ENCODE measurements at places on chromosomes 4 and X. TPM values are rescaled to one million over a fixed set of nuclear protein-coding genes. Genes with fewer than 3 reads are reported as not detected.

Gene NR3C2
- polyA plus RNA-seq, result 6.8 TPM

Gene SYN1
- 5.7 TPM for polyA plus RNA-seq

Gene PNCK
- polyA plus RNA-seq, result 128 TPM

Gene FABP2
- 146 TPM for polyA plus RNA-seq

Gene CAMK2D
- 67.7 TPM for polyA plus RNA-seq

DNA sequence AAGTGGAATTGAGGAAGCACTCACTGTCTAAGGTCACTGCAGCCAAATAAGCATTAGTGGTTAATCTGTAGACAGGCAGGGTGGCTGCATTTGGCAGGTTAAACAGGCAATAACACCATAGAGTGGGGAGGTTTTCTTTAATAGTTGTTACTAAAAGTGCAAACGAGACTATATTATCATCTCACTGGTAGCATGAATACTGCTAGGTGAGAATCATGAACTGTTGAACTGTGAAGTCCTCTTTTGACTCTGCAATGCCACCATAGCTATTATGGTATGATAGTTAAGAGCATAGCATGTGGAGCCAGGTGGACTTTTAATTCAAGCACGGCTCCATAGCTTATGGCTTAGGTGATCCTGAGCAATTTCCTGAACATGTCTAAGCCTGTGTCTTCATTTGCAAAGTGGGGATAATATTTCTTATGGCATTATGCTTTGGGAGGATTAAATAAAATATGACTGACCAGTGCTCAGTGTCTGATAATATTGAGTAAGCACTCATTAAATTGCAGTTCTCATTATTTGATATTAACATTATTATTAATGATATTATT is 235.6 kb upstream of the HHIP start:
- H3K27me3 ChIP-seq, result no peaks in the 10 kb centered on the region
- no peaks in the 10 kb centered on the region for H3K4me1 ChIP-seq
- no peak for DNase-seq
- no peaks in the 10 kb centered on the region for H3K36me3 ChIP-seq

DNA sequence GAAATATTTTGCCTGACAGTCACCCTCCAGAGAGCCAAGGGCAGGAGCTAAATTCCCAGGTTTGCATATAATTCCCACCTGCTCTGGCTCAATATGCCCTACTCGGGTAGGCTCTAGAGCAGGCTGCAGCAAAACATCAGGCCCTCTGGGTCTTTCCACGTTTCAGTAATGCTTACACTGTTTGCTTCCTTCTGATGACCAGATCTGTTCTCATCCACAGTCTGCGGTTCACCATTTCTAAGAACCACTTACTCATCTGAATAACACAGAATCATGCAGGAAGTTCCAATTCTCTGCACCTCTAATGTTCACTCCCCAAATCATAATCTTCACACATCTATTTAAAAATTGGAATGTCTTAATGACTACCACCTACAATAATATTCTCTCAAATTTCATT is 141.4 kb downstream of the PPP3CA start:
- H3K4me1 ChIP-seq, result no peaks in the 10 kb centered on the region
- no peaks in the 10 kb centered on the region for H3K36me3 ChIP-seq
- H3K4me3 ChIP-seq, result no peak overlapping the region
- H3K27me3 ChIP-seq, result no peaks in the 10 kb centered on the region
- H3K27ac ChIP-seq, result no peak overlapping the region

DNA sequence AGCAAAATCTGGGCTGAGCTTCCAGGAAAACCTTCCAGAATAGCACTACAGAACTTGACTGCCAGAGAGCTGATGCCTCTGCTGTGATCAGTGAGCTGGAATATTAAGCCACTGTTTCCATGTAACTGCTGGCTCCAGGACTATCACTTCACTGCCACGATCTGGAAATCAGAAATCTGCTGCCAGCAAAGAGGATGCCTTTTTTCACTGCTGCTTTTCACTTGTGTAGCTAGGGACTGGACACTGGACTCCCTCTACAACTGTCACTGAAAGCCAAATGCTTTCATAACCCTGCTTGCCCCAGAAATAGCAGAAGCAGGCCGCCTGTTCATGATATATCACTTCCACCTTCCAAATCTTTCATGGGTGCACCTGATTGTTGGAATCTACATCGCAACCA is 9.4 kb upstream of the AP1S2 start:
- no peaks in the 10 kb centered on the region for H3K27me3 ChIP-seq
- peaks cover 4% of the 10 kb centered on the region for H3K4me1 ChIP-seq
- H3K27ac ChIP-seq, result no peak overlapping the region
- no peaks in the 10 kb centered on the region for H3K36me3 ChIP-seq

DNA sequence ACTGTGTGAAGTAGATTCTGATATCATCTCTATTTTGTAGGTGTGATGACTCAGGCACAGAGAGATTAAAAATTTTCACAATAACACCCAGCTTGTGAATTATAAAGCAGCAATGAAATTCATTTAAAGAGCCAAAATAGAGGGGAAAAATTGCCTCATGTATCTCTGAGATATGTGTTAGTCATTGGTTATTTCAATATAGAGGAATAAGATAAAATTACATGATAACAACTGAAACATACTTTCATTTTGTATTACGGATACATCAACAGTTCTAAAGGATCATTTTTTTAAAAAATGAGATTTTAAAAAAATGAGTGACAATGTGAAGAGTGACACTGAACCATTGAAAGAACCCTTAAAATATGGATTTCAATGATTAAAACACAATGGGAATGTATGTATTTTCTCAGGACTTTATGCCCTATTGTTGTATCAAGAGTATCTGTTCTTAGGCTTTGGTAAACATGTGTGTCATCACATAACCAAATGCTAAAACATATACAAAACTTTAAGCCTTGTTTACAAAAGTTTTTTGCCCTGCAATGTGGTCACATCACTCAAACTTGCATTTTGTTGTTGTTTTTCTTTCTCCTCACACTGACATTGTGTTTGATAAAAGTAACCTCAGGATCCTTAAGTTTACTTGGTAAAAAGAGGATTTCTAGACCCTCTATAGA is 221.3 kb downstream of the ANTXR2 start:
- no peaks in the 10 kb centered on the region for H3K4me1 ChIP-seq
- no peak for DNase-seq
- no peaks in the 10 kb centered on the region for H3K36me3 ChIP-seq
- no peak overlapping the region for H3K27ac ChIP-seq
- no peaks in the 10 kb centered on the region for H3K27me3 ChIP-seq

- no peak overlapping the region for H3K4me3 ChIP-seq
- no peaks in the 10 kb centered on the region for H3K36me3 ChIP-seq
- peaks cover 18% of the 10 kb centered on the region for H3K4me1 ChIP-seq
- H3K27ac ChIP-seq, result peak overlapping the region; percentile 81
Observed at GRCh38 chrX:20028588-20028987, 37.7 kb upstream of the BCLAF3 start.

DNA sequence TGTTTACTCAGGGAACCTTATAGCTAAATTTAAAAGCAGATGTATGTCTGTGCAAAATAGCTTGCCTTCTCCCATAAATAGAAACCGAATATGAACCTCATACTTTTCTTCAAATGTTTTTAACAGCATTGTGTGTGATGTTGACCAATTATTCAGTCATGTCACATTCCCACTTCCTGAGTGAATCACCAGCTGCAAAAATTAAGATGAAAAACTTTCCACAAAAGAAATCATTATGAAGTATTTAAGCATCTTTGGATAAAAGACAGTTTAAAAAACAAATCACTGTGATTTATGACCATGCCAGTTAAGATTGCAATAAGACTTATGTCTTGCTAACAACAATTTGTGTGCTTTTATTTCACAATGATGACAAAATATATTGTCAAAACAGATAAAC is 220.1 kb downstream of the PDGFC start:
- no peaks in the 10 kb centered on the region for H3K4me1 ChIP-seq
- no peak overlapping the region for H3K4me3 ChIP-seq
- no peak for DNase-seq
- no peaks in the 10 kb centered on the region for H3K27me3 ChIP-seq
- H3K27ac ChIP-seq, result no peak overlapping the region

DNA sequence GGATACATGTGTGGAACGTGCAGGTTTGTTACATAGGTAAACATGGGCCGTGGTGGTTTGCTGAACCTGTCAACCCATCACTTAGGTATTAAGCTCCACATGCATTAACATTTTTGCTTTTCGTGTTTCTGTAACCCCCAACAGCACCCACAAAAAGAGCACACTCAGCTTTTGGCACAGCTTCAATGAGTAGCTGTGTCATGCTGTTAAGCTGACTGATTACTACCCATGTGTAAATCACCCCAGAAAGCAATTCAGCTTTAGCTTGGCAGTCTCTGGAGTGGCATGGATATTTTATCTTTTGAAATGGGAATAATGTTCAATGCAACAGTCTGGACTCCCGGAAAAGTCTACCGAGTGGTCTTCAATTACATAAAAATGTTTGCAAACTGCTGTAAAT is 734.3 kb downstream of the STIM2 start:
- no peaks in the 10 kb centered on the region for H3K27me3 ChIP-seq
- H3K27ac ChIP-seq, result no peak overlapping the region
- H3K4me3 ChIP-seq, result no peak overlapping the region

GRCh38 chr4:2930135-2930757 is 33.0 kb downstream of the NOP14 start:
- H3K4me3 ChIP-seq, result no peak overlapping the region
- H3K27ac ChIP-seq, result no peak overlapping the region
- no peak for DNase-seq
- peaks cover 71% of the 10 kb centered on the region for H3K36me3 ChIP-seq
